Heart right ventricle (tissue), 16 donors: ENCODE measurements at places on chromosomes 16 and 17. TPM values are rescaled to one million over a fixed set of nuclear protein-coding genes. Genes with fewer than 3 reads are reported as not detected.

DNA sequence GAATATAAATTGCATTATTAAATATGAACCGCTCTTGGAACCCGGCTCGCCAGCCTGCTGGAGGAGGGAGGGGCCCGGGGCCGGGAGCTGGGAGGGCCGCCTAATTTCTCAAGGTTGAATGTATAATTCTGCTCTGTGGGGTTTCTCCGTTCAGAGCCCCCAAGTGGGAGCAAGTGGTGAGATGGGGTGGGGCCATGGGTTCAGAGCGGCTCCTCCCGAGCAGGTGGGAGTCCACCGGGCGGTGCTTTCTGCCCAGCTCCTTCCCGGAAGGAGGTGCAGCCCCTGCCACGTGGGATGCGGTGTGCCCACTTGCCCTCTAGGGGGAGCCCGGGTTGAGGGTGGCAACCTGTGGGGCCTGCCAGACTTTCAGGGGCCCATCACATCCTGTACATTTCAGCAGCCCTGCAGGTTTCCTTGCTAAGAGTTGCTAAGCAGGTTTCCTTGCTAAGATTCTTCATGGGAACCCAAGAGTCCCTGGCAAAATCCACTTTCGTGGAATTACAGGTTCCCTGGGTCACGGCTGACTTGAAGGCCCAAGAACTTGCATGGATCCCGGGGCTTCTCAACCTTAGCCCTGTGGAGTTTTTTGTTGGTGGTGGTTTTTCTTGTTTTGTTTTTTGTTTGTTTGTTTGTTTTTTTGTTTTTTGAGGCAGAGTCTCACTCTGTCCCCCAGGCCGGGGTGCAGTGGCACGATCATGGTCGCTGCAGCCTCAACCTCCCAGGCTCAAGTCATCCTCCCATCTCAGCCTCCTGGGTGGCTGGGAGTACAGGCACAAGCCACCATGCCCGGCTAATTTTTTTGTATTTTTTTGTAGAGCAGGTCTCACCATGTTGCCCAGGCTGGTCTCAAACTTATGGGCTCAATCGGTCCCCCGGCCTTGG lies 196.7 kb upstream of the GSE1 start:
- peak; percentile 64 for DNase-seq
- H3K27ac ChIP-seq, result no peak overlapping the region
- H3K27me3 ChIP-seq, result no peaks in the 10 kb centered on the region
- H3K4me3 ChIP-seq, result no peak overlapping the region
- H3K4me1 ChIP-seq, result peaks cover 11% of the 10 kb centered on the region

GRCh38 chr16:85400305-85401205 lies 212.6 kb upstream of the GSE1 start:
- H3K4me3 ChIP-seq, result no peak overlapping the region
- DNase-seq, result no peak
- no peaks in the 10 kb centered on the region for H3K27me3 ChIP-seq
- H3K4me1 ChIP-seq, result peaks cover 12% of the 10 kb centered on the region

AURKB gene
- total RNA-seq, result 6.4 TPM

DNA sequence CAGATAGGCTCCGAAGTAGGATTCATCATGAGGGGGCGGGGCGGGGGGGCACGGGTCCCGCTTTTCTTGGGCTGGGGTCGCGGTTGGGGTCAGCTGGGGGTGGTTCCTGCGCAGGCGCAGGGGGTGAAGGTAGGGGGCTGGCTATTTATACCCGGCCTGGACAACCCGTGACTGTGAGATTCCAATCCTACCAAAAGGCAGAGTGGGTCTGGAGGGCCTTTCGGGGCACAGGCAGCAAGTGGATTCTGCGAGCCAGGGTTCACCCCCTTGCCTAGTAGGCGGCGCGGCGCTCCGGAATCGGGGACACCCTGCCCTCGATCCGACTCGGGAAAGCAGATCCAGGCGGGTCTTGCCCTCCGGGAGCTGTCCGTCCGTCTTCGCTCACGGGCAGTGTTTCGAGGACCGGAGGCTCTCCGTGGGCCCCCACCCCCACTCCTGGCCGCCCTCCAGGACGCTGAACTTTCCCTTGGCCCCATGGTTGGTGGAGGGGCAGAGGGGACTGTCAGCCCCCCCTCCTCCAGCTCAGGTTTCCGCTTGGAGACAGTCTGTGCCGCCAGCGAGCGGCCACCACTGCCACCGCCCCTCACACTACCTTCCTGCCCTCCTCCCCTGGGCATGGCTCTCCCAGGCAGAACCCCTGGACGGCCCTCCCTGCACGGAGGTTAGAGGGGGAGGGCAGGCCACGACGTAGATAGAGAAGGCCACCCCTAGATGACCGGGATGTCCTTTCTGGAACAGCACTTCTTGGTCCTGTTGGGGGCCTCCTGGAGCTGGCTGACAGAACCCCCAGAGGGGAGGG lies 634 bp downstream of the SLC2A4 start:
- peak overlapping the region; percentile 60 for H3K4me3 ChIP-seq
- H3K27me3 ChIP-seq, result no peaks in the 10 kb centered on the region
- H3K36me3 ChIP-seq, result peaks cover 7% of the 10 kb centered on the region
- H3K4me1 ChIP-seq, result peaks cover 43% of the 10 kb centered on the region
- H3K27ac ChIP-seq, result peak overlapping the region; percentile 98

- no peaks in the 10 kb centered on the region for H3K36me3 ChIP-seq
- DNase-seq, result no peak
- H3K4me1 ChIP-seq, result peaks cover 13% of the 10 kb centered on the region
- H3K27me3 ChIP-seq, result no peaks in the 10 kb centered on the region
Observed at GRCh38 chr17:4427505-4427904, 6.2 kb upstream of the SPNS3 start.

DNA sequence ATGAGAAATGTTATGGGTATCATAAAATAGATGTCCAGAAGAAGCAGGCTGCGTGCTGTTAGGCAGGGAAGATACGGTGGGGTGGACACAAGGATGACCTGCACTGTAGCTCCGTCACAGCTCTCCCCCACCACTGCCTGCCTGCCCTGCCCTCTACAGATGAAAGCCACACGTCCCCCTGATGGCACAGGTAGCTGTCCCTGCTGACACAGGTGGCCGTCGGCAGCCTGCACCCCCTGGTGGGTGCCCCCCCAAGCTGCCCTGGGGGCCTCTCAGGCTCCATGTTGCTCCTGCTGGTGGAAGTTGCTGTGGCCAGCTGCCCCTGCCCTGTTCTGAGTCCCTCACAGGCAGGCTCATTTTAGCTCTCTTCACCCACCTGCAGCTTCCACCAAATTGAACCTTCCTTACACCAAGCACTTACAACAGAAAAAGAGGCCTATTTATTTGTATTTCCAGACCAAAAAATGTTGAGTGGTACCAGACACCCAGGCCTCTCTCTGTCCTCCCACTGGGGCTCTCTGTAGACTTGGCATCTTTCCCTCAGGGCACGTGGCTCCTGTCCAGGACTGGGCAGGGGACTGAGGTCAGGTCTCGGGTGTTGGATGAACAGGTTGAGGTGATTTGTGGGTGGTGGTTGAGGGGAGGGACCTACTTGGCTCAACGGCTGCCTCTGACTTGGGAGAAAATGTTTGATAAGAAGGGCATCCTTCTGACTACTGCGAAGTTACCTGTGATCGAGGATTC lies 50.1 kb upstream of the CACNG5 start:
- no peak for DNase-seq
- H3K4me3 ChIP-seq, result no peak overlapping the region
- no peak overlapping the region for H3K27ac ChIP-seq
- H3K27me3 ChIP-seq, result no peaks in the 10 kb centered on the region
- peaks cover 26% of the 10 kb centered on the region for H3K4me1 ChIP-seq

DNA sequence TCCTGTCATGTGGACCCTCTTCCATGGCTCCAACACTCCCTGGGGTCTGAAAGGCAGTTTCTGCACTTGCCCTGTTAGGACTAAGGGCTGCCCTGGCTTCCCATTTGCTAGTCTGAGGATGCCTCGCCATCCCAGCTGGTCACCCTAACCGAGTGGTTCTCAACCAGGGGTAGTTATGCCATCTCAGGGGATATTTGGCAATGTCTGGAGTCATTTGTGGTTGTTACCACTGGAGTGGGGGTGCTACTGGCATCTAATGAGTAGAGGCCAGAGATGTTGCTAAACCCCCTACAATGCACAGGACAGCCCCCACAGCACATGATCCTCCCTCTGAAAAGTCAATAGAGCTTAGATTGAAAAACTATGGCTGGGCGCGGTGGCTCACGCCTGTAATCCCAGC lies 26.9 kb upstream of the CDH1 start:
- no peak for DNase-seq
- H3K4me1 ChIP-seq, result no peaks in the 10 kb centered on the region
- no peak overlapping the region for H3K4me3 ChIP-seq
- H3K27ac ChIP-seq, result no peak overlapping the region
- no peaks in the 10 kb centered on the region for H3K36me3 ChIP-seq

DNA sequence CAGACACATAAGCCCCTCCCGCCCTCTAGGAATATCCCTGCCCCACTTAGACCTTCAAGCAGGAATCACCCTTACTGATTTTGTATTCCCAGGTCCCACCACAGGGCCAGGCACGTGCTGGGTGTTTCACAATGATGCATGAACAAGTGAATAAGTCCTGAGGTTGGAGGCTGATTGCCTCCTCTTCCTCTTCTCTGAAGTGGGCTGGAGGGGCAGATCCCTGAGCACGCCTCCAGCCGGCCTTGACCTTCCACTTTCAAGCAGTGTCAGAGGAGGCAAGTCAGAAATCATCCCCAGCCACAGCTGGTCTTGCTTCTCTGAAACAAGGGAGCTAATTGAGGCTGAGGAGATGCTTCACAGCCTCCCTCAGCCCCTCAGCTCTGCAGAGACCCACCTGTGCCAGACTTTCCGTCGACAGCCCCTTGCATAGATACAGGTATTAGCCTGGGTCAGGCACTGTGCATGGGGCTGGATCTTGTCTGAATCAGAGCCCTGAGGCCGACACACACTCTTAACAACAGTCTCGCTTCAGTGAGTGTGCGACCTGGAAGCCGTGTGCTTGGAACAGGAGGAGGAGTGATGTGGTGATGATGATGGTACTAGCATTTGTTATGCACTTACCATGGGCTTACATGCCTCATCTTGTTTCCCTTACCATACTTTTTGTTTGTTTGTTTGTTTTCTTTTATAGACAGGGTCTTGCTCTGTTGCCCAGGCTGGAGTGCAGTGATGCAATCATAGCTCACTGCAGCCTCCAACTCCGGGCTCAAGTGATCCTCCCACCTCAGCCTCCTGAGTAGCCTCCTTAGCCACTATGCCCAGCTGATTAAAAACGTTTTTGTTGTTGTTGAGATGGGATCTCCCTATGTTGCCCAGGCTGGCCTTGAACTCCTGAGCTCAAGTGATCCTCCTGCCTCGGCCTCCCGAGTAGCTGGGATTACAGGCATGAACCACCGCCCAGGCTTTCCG lies 15.0 kb downstream of the MRM1 start:
- H3K4me3 ChIP-seq, result no peak overlapping the region
- no peaks in the 10 kb centered on the region for H3K4me1 ChIP-seq
- H3K27ac ChIP-seq, result no peak overlapping the region
- DNase-seq, result no peak

DNA sequence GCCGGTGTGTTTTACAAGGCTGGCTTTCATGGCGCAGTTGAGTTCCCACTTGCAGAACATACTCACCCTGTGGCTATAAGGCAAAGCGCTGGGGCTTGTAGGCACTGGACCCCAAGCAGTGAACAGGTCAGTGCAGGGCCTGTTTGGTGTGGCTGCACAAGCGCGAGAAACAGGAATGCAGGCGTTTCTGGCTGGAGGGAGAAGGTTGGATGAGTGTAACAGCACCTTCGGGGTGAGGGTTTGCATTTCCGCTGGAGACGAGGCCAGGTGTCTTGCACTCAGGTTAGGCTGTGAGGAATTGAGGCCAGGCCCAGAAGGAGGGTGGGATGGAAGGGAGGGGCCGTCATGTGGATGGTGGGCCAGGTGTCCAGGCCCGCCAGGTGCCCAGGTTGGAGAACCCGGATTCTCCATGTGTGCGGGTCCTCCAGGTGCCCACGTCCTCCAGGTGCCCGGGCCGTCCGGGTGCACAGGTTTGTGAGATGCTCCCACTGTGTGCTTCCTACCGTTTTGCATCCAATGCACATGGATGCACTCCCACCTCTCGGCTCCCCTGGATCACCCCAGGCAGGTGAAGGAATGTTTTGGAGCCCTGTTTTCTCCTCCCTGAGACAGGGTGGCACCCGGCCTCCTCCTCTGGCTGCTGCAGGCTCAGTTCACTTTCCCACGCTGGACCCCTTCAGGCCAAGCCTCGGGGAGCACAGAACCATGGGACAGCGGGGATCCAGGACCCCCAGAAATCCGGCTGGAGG lies 46.0 kb downstream of the SLC7A5 start:
- no peak for DNase-seq
- H3K36me3 ChIP-seq, result no peaks in the 10 kb centered on the region
- peaks cover 31% of the 10 kb centered on the region for H3K27me3 ChIP-seq
- no peak overlapping the region for H3K27ac ChIP-seq
- H3K4me3 ChIP-seq, result no peak overlapping the region
- H3K4me1 ChIP-seq, result no peaks in the 10 kb centered on the region

- H3K27me3 ChIP-seq, result peaks cover 58% of the 10 kb centered on the region
- DNase-seq, result no peak
- H3K4me1 ChIP-seq, result peaks cover 17% of the 10 kb centered on the region
Observed at GRCh38 chr17:8005967-8006730, 3.7 kb downstream of the GUCY2D start.

AOC2 gene
- total RNA-seq, result 0.72 TPM

DNA sequence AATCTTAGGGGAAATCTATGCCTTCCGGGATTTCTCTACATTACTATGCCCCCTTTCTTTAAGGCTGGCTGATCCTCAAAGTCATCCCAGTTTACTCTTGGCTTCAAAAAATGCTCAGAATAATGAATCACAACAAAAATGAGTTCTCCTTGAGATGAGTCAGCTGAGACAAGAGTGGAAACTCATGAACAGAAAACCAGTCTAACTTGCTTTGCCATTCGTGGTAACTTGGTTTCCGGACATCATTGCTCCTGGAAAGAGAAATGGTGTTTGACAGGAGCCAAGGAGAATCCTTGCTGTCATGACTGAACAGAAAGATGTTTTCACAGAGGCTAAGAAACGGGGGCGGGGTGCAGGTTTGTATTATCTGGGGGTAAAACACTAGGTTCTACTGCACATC lies 435.6 kb upstream of the DYNLRB2 start:
- no peak overlapping the region for H3K27ac ChIP-seq
- peaks cover 4% of the 10 kb centered on the region for H3K27me3 ChIP-seq
- H3K36me3 ChIP-seq, result no peaks in the 10 kb centered on the region
- no peaks in the 10 kb centered on the region for H3K4me1 ChIP-seq
- no peak for DNase-seq

GRCh38 chr17:5745111-5745813 lies 161.0 kb upstream of the NLRP1 start:
- no peak overlapping the region for H3K27ac ChIP-seq
- no peak for DNase-seq
- peaks cover 6% of the 10 kb centered on the region for H3K27me3 ChIP-seq

DNA sequence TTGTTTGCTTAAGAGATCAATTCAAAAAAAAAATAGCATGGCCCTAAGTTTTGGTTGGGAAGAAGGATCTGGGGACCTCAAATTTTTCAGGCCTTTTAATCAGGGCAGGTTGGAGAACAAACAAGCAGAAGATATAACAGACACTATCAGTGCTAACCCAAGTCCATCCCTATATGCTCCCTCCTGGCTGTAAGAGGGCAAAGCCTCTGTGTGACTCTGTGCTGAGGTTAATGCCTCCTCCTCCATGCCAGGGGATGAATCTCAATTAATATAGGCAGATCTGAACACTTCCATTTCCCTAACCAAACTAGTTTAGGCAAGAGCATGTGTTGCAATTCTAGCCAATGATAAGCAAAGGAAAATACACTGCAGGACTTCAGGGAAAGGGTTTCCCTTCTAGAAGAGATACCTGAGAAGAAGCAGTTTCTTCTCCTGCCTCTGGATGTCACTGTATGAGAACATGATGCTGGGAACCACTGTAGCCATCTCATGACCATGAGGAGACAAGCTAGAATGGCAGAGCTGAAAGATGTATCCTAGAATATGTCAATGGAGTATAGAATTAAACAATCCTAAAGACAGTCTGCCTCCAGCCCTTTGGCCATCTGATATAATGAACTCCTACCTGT lies 76.0 kb downstream of the CHD9NB start:
- no peak overlapping the region for H3K27ac ChIP-seq
- H3K27me3 ChIP-seq, result peaks cover 4% of the 10 kb centered on the region
- no peak overlapping the region for H3K4me3 ChIP-seq
- no peaks in the 10 kb centered on the region for H3K4me1 ChIP-seq
- DNase-seq, result no peak
- no peaks in the 10 kb centered on the region for H3K36me3 ChIP-seq
